ENCODE measurements at places on chromosomes 13 and 19.

- no peak for DNase-seq
Observed at GRCh38 chr13:27730191-27730590, 62.1 kb upstream of the GSX1 start.

GRCh38 chr19:13894552-13894951, 11.4 kb downstream of the BRME1 start:
- DNase-seq = no peak

GRCh38 chr19:2423071-2423914, 4.1 kb downstream of the TIMM13 start:
- no peak for DNase-seq

GRCh38 chr13:36888645-36889044, 31.4 kb downstream of the SMAD9 start:
- DNase-seq = no peak

GRCh38 chr13:57326532-57326931, 159.5 kb downstream of the PRR20E start:
- no peak for DNase-seq

DNA sequence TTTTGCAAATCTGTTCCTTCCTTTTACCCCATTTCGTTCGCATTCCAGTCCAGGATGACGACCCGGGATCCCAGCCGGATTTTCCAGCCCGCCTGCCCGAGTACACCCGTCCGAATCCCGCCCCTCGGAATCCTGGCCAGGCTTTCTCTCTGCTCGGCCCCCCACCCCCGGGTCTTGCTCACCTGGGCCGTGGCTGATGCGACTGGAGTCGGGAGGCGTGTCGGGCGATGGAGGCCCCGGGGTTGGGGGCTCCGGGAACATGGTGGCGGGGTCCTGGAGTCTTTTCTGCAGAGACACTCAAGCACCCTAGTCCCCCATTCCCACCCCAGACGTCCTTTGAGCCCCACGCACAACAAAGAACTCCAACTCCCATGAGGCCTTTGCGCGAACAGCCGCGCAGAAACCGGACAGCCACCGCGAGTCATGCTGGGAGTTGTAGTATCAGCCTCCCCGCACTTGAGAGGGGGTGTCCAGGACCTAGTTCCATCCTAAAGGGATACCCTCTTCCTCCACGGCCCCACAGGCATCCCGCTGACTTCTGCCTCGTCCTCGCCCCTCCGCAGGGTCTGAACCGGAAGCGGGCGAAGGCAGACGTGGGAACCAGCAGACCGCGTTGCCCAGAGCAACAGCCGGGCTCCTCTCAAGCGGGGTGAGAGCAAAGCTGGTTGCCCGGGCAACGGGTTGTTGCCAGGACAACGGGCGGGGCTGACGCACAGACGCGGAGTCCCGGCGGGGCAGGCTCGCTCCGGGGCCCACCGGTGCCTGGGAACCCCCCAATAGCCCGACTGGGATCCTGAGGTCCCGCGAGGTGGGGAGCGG, 1.1 kb downstream of the SYT5 start:
- peak; percentile 85 for DNase-seq

All from activated T-cell treated with anti-CD3 and anti-CD28 coated beads for 24 hours (primary cell).